Activated T-helper 1 cell treated with anti-CD3 and anti-CD28 coated beads, Interleukin-2, amount 50 U/mL, for 16 hours (primary cell): ENCODE measurements at places on chromosomes 11 and 22.

GRCh38 chr22:18968011-18968749 lies 32.1 kb upstream of the PRODH start:
- no peak for DNase-seq

- DNase-seq = no peak
Observed at GRCh38 chr22:48740731-48741405, 1086.8 kb downstream of the BRD1 start.

DNA sequence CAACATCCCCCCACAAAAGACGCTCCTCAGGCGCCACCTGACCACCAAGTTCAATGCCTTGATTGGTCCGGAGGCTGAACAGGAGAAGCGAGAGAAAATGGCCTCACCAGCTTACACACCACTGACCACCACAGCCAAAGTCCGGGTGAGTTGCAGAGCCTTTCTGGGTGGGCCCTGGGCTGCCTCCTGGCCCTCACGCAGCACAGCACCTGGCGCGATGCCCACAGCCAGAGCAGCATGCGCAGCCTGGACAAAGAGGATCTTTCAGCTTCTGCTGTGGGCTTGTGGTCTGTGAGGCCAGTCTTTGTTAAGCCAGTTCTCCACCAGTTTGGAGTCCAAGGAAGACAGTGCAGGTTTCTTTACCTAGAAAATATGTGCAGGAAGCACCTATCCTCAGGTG lies 21.6 kb downstream of the CYB5R2 start:
- no peak for DNase-seq

- DNase-seq = no peak
Observed at GRCh38 chr11:10914050-10914449, 56.2 kb upstream of the ZBED5 start.

DNA sequence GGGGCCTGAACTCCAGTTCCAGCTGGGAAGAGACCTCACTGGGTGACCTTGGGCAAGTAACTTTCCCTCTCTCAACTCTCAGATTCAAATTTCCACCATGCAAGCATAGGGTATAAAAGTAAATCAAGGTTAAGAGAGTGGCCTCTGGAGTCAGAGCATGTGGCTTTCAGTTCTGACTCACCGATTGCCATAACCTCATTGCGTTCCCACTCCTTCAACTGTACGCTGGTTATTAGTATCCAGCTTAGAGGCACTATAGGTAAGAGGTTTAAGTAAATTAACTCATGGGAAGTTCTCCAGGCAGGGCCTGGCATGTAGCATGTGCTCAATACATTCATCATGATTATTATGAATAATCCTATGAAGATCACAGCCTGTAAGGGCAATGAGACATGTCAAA lies 88.3 kb downstream of the FBXO7 start:
- no peak for DNase-seq

GRCh38 chr11:93907901-93908300 lies 57.5 kb upstream of the VSTM5 start:
- no peak for DNase-seq

- DNase-seq = no peak
Observed at GRCh38 chr22:46021577-46021976, 44.6 kb upstream of the WNT7B start.

GRCh38 chr11:74574563-74574962 lies 17.8 kb upstream of the POLD3 start:
- no peak for DNase-seq

GRCh38 chr11:82680252-82680651 lies 53.4 kb downstream of the FAM181B start:
- no peak for DNase-seq

- DNase-seq = no peak
Observed at GRCh38 chr11:43943931-43944751, 1.7 kb downstream of the C11orf96 start.

DNA sequence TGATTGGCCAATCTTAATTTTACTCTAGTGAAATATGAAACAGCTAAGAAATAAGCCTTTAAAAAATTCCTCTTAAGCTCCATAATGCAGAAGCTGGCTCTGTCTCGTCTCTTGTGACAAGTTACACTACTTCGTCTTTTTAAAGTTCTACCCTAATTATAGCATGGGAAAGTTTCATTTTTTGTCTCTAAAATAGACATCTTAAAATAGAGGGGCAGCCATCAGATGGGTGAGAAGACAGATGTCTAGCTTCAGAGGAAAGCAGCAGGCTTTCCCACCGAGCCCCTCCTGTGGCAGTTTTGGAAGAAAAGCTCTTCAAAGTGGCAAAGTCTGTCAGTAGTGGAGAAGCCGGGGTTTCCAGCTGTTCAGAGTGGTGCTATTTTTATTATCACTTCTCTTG lies 39.5 kb downstream of the XRRA1 start:
- DNase-seq = no peak

- DNase-seq = no peak
Observed at GRCh38 chr11:33109294-33109895, 51.9 kb downstream of the CSTF3 start.

- DNase-seq = no peak
Observed at GRCh38 chr11:27719546-27719925, 19.3 kb upstream of the BDNF start.

- no peak for DNase-seq
Observed at GRCh38 chr11:89477175-89477574, 14.0 kb downstream of the NOX4 start.

GRCh38 chr11:129596351-129596750 lies 219.3 kb upstream of the TMEM45B start:
- DNase-seq = no peak

GRCh38 chr22:24450610-24451009 lies 23.2 kb downstream of the ADORA2A start:
- DNase-seq = no peak

DNA sequence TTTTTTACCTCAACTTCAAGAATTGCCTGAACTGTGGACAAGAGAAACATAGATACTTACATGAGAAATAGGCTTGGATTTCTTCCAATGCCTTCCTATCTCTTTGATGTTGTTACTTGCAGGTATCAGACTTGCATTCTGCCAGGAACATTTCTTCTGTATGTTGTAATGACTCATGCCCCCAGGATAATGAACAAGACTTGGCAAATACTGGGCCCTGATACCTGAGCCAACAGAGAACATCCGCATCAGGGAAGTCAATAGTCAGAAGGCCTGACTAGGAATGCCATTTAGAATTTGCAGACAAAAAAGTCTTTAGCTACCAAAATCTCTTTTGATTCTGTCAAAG lies 273.7 kb upstream of the KIRREL3 start:
- DNase-seq = no peak

GRCh38 chr22:37345863-37346504 lies 63.7 kb downstream of the CYTH4 start:
- no peak for DNase-seq

- DNase-seq = no peak
Observed at GRCh38 chr11:83836065-83836464, 549.9 kb upstream of the CCDC90B start.

DNA sequence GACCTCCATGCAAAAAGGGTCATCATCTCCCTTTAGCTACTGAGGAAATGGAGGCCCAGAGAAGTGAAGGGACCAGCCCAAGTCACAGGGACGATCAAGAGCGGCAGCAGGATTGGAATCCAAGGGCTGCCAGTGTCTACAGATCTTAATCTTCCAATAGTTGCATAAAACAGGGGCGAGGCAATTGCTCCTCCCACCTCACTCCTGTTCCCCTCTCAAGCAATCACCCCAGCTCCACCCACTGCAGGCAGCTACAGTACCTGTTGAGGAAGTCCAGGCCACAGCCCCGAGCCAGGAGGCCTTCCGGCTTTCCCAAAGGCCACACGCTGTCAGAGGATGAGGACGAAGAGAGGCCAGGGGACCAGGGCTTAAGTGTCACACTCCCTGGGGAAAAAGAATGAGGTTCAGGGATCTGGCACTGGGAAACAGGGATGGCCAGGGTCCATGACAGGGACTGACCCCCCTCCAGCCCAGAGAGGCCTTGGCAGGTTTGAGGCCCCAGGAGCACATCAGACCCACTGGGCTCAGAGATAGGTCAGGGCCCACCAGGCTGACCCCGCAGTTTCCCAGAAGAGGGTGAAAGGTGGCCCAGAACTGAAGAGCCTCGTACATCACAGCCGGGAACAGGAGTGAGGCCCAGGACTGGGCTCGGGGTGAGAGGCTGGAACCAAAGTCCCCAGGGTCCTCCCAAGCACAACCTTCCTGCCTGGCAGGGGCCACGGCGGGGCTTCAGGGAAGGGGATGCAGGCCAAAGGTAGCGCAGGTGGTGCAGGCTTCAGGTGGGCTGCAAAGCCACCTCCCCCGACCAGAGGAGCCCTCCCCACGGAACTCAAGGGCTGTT lies 16.4 kb upstream of the MFNG start:
- DNase-seq = no peak

DNA sequence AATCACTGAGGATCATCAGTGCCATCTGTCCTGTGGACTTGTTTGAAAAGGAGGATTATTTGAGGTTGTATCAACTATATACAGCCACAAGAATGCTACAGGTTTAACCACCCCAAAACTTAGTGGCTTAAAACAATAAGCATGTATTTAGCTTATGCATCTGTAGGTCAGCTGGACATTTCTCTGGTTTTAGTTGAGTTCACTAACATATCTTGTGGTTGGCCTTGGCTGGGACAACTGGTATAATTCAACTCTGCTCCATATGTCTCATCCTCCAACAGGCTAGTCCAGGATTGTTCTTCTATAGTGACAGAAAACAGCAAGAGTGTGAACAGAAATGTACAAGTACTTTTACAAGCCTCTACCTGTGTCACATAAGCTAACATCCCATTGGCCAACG lies 49.9 kb upstream of the SOX6 start:
- DNase-seq = no peak

DNA sequence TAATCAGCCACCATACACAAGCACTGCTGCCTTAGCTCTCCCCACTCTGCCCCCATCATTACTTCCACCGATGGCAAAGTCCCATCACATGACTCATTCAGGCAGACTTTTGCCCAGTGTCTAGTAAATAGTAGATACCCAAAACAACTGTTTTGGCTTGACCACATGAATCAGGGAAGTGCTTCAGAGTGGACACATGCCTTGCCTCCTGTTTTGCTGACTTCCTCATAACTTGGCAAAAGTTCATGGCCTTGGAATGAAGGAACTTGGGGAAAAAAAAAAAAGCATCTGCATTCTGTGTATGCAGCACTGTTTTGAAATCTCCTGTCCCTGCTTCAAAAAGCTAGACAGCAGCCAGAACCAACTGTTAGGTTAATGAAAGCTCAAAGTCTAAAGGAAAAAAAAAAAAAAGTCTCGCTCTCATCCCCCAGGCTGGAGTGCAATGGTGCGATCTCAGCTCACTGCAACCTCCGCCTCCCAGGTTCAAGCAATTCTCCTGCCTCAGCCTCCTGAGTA lies 335.3 kb downstream of the FAM181B start:
- DNase-seq = no peak

DNA sequence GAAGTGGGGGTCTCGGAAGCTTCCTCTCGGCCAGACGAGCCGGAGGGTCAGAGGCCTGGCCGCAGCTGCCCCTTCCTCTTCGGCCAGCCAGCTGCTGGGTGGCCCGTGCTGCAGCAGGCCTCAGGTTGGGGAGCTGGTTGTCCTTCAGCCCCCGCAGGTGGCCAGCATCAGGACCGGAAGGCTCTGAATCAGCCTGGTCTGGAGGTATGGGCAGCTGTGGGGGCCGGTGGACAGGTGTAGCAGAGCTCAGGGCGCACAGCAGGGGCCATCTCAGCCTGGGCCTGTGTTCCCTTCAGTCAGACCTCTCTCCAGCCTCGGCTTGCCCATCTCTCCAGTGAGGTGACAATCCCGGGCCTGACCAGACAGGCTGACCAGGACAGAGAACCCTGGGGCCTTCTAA lies 13.9 kb upstream of the TBX1 start:
- no peak for DNase-seq

GRCh38 chr11:69295995-69296889 lies 2.3 kb downstream of the MYEOV start:
- no peak for DNase-seq

- no peak for DNase-seq
Observed at GRCh38 chr11:11668781-11669180, 47.0 kb upstream of the GALNT18 start.

DNA sequence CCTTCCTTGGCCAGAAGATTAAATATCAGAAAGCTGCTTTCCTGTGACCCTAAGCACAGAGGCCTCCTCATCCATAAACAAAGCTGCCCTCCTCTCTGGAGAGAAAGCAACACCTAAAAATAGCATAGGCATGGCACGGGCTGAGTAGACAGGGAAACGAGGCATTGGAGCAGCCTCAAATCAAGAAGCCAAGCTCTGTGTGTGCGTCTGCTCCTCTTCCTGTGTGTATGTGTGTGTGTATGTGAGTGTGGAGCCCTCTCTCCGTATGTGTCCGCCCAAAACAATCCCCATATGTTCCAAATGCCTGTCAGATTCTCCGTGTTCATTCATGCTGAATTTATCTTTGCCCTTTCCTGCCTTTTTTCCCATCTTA lies 24.0 kb downstream of the KCNJ5 start:
- no peak for DNase-seq

GRCh38 chr22:27045103-27045947 lies 387.9 kb downstream of the MIAT start:
- no peak for DNase-seq

DNA sequence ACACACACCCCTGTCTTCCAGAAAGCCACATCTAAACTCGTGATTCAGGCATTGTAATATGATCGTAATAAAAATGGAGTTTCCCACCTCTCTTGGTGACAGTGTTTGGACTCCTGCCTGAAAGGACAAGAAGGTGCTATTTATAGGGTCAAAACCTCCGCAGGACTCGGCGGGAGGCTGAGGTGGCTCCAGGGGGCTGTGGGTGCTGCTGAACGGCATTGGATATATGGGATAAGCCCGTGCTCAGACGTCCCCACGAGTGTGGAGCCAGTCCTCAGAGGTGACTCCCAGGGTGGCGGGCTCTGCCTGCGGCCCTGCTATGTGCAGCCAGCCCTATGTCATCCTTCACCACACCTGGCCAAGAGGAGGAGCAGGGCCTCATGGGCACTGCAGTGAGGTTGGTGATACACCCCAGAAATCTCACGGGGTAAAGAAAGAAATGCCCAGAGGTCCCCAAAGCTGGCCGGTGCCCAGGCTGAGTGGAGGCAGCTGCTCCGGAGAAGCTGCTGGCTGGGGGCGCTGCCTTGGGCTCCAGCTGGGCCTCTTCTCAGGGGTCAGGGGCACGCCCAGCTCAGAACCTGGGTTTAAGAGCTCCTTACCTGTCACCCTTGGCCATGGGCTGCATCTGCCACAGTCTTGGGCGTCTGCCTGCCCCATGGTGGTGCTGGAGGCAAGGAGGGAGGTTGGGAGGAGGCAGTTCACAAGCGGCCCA lies 5.1 kb upstream of the OSBPL5 start:
- DNase-seq = no peak

DNA sequence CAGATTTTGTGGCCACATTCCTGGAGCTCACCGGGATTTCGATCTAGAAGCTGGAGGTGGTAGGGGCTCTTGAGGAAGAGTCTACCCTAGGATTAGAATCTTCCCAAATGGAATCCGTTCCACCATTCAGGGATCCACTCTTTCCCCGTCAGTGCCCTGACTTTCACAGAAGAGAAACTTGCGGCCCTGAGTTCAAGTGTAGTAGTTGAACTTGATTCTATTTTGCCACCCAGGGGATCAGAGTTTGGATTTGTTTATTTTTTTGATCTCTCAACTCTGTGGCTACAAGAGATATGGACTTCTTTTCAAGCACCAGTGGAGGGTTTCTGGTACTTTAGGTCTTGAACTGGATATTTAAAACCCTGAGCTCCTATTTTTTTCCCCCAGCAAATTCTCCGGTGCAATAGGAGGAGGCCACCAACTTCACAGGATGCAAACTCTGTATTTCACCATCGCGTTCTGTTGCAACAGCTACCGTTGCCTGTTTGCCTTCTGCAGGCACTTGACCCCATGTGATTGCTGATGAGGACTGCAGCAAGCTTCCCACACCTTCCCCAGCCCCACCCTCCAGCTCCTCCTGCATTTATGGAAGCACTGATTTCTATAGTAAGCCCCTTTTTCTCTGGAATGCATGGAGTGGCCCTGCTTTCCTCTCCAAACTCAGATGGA lies 14.8 kb upstream of the MRGPRF start:
- no peak for DNase-seq
